ENCODE measurements at places on chromosomes 13 and 19.
A peak's percentile ranks its signal among the peaks of the same experiment; 100 is the strongest.

- no peaks in the 10 kb centered on the region for H3K36me3 ChIP-seq
- peaks cover 7% of the 10 kb centered on the region for H3K27me3 ChIP-seq
- H3K4me3 ChIP-seq = no peak overlapping the region
- H3K27ac ChIP-seq = no peak overlapping the region
- no peaks in the 10 kb centered on the region for H3K4me1 ChIP-seq
- ATAC-seq = no peak
Measured at GRCh38 chr13:42753697-42754096, 27.7 kb upstream of the FAM216B start.

DNA sequence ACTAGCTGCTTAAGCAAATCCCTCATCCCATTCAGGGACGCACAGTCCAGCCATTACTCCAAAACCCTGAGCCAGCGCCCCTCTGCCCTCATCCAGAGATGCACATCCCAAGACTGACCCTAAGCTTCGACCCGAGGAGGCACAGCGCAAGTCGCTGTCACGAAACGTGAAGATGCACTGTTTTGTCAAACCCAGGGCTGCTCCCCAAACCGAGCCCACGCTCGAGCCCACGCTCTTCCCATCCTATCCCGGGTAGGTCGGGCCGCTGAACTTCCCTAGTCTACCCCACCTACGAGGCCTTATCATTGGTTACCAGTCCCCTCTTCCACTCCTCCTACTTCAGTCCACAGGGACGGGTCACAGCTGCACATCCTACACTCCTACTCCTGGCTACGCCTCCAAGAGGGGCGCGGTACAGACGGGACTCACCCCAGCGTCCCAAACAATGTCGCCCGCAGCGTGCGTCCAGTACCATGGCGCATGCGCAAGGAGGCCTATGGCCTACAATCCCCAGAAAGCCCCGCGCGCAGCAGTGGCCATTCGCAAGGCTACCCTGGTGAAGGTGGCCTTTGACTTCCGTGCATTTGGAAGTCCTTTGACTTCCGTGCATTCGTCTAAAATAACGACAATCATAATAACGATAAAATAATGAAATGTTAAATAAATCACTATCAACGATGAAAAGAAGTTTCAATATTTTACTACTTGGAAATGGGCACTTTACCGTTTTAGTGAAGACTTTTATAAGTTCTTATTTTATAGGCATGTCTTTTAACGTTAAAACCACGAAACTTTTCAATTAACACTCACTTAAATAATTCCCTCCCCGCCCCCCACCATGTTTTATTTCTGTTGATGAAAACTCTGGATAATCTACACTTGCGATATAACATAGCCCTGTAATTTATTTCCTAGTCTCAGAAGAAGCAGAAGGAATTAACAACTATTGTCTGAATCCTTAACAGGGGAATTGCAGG lies at the start of gene ZNF285:
Gene ZNF285 (minus strand): TSS at position 470 of the 977 bp plus-strand sequence. CDS start 4,395 bp downstream, outside the sequence.
- ATAC-seq = peak; percentile 97
- peak within 1 kb of the TSS; percentile 70 for H3K27ac ChIP-seq
- peaks cover 8% of the 10 kb centered on the region for H3K4me1 ChIP-seq
- H3K36me3 ChIP-seq = peaks cover 21% of the 10 kb centered on the region

- no peak for ATAC-seq
- peak overlapping the region; percentile 49 for H3K27ac ChIP-seq
- H3K4me1 ChIP-seq = peaks cover 56% of the 10 kb centered on the region
- H3K36me3 ChIP-seq = peaks cover 18% of the 10 kb centered on the region
Measured at GRCh38 chr13:41458761-41459431, 1.5 kb downstream of the RGCC start.

- ATAC-seq = peak; percentile 70
- no peaks in the 10 kb centered on the region for H3K27me3 ChIP-seq
- peaks cover 58% of the 10 kb centered on the region for H3K4me1 ChIP-seq
- no peaks in the 10 kb centered on the region for H3K36me3 ChIP-seq
- H3K27ac ChIP-seq = peak overlapping the region; percentile 88
Measured at GRCh38 chr13:50365408-50366391, 350.5 kb downstream of the KCNRG start.

DNA sequence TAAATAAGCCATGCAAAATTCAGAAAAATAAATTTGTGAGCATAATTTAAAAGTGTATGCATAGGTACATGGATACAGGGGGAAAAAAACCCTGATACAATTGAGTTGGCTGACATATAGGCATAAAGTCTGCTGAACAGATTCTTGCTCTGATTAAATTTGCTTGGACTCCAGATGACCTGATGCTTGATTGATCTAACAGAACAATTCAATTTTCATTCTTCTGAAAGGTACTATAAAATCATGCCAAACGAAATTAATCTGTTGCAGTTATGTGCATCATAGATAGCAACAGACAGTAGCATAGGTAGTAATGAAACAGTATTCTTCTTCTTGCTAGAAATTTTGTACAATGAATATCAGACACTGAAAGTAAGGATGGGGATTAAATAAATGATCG lies 578.2 kb upstream of the SLITRK6 start:
- ATAC-seq = no peak
- no peaks in the 10 kb centered on the region for H3K36me3 ChIP-seq
- H3K27me3 ChIP-seq = no peaks in the 10 kb centered on the region
- H3K4me1 ChIP-seq = no peaks in the 10 kb centered on the region

DNA sequence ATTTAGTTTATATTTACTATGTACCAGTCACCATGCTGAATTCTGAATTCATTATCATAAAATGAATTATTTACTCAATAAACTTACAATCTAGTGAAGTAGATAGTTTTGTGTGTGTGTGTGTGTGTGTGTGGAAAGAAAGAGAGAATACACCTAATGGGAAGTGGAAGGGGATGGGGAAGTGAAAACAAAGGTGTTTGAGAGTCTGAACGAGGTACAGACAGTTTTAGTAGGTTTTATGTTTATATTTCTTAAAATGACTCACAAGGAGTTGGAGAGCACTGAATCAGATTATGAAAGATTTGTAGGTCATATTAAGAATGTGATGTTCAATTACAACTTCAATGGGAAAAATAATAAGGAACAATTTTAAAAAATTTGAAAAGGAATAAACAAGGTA lies 1753.0 kb downstream of the SLITRK1 start:
- no peaks in the 10 kb centered on the region for H3K27me3 ChIP-seq
- no peak overlapping the region for H3K4me3 ChIP-seq
- ATAC-seq = no peak

- peak; percentile 97 for ATAC-seq
- H3K4me1 ChIP-seq = peaks cover 78% of the 10 kb centered on the region
- peak overlapping the region; percentile 78 for H3K27ac ChIP-seq
- no peaks in the 10 kb centered on the region for H3K27me3 ChIP-seq
- peak overlapping the region; percentile 53 for H3K4me3 ChIP-seq
Measured at GRCh38 chr19:51607077-51607476, 23.1 kb downstream of the SIGLEC5 start.

- no peak for ATAC-seq
- H3K36me3 ChIP-seq = peaks cover 42% of the 10 kb centered on the region
- H3K27ac ChIP-seq = no peak overlapping the region
- peaks cover 8% of the 10 kb centered on the region for H3K4me1 ChIP-seq
- no peak overlapping the region for H3K4me3 ChIP-seq
Measured at GRCh38 chr13:112702986-112703379, 13.1 kb downstream of the ATP11A start.

DNA sequence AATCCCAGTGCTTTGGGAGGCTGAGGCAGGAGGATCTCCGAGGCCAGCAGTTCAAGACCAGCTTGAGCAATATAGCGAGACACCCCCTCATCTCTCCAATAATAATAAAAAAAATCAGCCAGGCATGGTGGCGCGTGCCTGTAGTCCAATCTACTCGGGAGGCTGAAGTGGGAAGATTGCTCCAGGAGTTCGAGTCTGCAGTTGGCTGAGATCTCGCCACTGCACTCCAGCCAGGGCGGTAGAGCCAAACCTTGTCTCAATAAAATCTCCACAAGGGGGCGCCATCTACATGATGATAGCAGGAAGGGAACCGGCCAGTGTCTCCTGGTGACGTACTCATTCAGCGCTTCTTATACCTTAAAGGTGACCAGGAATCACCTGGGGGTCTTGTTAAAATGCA lies 13.6 kb upstream of the C5AR1 start:
- peaks cover 17% of the 10 kb centered on the region for H3K27me3 ChIP-seq
- peak; percentile 88 for ATAC-seq
- H3K27ac ChIP-seq = no peak overlapping the region
- peaks cover 6% of the 10 kb centered on the region for H3K36me3 ChIP-seq
- peaks cover 27% of the 10 kb centered on the region for H3K4me1 ChIP-seq

DNA sequence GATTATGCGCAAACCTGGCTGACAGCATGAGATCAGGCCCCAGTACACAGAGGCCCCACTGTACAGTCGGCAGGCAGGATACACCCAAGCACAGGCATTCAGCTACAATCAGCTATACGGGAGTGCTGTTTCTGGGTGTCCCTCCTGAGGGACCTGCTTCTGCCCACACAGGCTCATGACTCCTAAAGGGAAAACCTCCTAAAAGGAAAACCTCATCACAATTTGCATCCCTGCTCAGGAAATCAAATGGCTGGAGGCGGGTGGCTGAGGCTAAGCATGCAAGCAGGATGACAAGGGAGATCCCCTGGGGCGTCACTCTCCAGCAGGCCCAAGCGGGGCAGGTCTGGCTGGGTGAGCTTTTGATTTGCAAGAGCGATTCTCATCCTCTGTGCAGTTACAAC lies 99.8 kb downstream of the CRYL1 start:
- peaks cover 37% of the 10 kb centered on the region for H3K36me3 ChIP-seq
- no peak overlapping the region for H3K27ac ChIP-seq
- H3K27me3 ChIP-seq = no peaks in the 10 kb centered on the region
- H3K4me3 ChIP-seq = no peak overlapping the region
- H3K4me1 ChIP-seq = peaks cover 16% of the 10 kb centered on the region
- ATAC-seq = peak; percentile 76

DNA sequence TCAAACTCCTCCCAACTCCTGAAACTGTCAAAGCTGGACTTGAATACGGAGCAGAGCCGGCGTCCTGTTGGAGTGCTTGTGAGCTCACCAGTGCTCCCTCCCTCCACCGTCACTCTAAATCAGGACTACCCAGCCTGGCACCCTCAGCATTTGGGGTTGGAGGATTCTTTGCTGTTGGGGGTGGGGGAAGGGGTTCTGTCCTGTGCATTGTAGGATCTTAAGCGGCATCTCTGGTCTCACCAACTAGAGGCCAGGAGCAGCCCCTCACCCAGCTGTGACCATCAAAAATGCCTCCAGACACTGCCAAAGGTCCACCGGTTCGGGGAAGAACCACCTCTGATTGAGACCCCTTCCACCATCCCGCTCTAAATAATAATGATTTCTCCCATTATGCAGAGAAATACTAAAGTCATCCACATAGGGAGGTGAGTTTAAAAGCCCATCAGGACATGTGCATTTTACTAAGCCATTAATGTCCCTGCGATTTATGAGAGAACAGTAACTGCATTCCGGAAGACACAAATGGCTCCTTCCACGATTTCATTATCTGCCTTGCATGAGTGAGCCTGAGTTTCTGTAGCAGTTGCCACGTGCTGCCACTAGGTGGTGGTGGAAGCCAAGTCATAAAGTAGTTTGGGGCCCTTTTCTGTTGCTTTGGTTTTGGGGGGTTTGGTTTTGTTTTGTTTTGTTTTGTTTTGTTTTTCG lies 16.1 kb upstream of the USP29 start:
- H3K4me3 ChIP-seq = peak overlapping the region; percentile 33
- ATAC-seq = peak; percentile 70
- H3K27me3 ChIP-seq = peaks cover 18% of the 10 kb centered on the region

DNA sequence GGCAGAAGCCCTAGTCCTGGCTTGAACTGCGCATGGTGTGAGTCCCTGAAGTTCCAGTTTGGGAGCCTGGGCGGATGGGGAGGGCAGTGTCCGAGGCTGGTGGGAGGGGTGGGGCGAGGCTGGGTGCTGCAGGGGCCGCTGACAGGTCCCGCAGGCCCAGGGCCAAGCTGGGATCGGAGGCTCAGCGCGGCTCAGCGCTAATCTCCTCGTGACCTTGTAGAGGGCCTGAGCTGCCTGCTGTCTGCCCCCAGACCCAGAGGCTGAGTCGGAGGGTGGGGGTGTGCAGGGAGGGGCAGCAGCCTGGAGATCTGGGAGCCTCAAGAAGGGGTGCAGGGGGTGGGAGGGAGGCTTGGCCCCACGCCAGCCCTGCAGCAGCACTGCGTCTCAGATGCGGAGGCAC lies 3.0 kb downstream of the ATP1A3 start:
- no peak overlapping the region for H3K27ac ChIP-seq
- no peaks in the 10 kb centered on the region for H3K36me3 ChIP-seq
- peaks cover 23% of the 10 kb centered on the region for H3K27me3 ChIP-seq
- H3K4me3 ChIP-seq = no peak overlapping the region
- H3K4me1 ChIP-seq = peaks cover 17% of the 10 kb centered on the region

- peak overlapping the region; percentile 40 for H3K27ac ChIP-seq
- H3K36me3 ChIP-seq = no peaks in the 10 kb centered on the region
- ATAC-seq = no peak
- H3K4me1 ChIP-seq = peaks cover 13% of the 10 kb centered on the region
- H3K4me3 ChIP-seq = no peak overlapping the region
- H3K27me3 ChIP-seq = peaks cover 33% of the 10 kb centered on the region
Measured at GRCh38 chr13:110509478-110509926, 52.0 kb downstream of the RAB20 start.

DNA sequence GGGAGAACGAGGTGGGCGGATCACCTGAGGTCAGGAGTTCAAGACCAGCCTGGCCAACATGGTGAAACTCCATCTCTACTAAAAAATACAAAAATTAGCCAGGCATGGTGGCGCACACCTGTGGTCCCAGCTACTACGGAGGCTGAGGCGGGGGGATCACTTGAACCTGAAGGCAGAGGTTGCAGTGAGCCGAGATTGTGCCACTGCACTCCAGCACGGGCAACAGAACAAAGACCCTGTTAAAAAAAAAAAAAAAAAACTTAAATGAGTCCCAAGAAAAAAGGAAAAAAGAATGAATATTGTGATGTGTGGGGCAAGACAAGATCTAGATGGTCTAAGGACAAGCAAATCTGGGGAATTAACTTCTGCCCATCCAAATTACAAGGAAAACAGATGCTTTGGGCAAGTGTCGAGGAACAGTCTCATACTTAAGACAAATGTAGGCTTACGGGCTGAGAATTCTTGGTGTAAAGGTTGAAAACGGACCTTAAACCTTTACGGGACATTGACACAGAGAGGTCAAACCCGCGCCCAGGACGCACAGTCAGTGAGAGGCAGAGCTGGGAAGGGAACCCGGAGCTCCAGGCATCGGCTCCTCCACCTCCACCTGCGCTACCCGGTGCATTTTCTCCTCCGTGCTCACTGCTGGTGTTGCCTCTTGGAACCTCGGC lies 656 bp upstream of the ZNF324 start:
- peak; percentile 19 for ATAC-seq
- peak overlapping the region; percentile 87 for H3K27ac ChIP-seq
- H3K4me1 ChIP-seq = peaks cover 22% of the 10 kb centered on the region
- H3K4me3 ChIP-seq = peak overlapping the region; percentile 93

DNA sequence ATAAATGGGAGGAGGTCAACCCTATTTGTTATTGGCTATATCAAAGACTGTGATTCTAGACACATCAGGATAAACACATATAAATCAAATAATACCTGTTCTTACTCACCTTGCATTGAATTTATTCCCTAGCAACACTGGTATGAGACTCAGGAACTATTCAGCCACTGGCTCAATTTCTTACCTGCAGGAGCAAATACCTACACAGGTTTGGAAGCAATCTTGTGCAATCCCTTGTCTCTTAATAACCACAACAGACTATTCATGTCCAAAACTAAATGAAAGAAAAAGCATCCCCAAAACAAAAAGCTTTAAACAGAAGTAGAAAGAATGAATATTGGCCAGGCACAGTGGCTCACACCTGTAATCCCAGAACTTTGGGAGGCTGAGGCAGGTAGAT lies 55.5 kb downstream of the TBC1D4 start:
- H3K4me3 ChIP-seq = no peak overlapping the region
- peaks cover 9% of the 10 kb centered on the region for H3K4me1 ChIP-seq
- no peaks in the 10 kb centered on the region for H3K36me3 ChIP-seq
- H3K27me3 ChIP-seq = peaks cover 41% of the 10 kb centered on the region
- ATAC-seq = no peak
- no peak overlapping the region for H3K27ac ChIP-seq

Data from stimulated activated memory B cell treated with anti-CD40 and anti-IgM and Interleukin-4, amounts not matched to agents 10 μg/mL and 1 μg/mL and 100 μg/mL, for 72 hours (primary cell).